WTC11 (cell line): ENCODE measurements at places on chromosomes 2 and 18.

- peak; percentile 90 for DNase-seq
Observed at GRCh38 chr2:231666171-231667095, 41.9 kb upstream of the PTMA start.

DNA sequence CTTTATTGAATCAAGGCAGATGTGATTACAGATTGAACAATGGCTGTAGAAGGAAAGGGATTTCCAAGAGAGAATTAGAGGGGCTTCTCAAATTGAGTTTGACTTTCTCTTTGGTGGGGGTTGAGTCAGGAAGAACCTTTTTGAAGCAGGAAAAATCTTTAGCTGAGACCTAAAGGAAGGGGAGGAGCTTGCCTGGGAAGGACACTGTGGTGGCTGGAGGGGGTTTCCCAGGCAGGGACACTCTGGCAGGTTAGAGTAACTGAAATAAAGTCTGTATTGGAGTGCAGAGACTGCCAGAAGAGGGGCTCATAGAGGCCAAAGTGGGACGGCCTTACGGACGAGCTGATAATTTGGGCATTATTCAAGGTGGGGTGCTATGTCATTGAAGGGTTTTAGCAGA, 69.3 kb downstream of the NEDD4L start:
- no peak for DNase-seq

DNA sequence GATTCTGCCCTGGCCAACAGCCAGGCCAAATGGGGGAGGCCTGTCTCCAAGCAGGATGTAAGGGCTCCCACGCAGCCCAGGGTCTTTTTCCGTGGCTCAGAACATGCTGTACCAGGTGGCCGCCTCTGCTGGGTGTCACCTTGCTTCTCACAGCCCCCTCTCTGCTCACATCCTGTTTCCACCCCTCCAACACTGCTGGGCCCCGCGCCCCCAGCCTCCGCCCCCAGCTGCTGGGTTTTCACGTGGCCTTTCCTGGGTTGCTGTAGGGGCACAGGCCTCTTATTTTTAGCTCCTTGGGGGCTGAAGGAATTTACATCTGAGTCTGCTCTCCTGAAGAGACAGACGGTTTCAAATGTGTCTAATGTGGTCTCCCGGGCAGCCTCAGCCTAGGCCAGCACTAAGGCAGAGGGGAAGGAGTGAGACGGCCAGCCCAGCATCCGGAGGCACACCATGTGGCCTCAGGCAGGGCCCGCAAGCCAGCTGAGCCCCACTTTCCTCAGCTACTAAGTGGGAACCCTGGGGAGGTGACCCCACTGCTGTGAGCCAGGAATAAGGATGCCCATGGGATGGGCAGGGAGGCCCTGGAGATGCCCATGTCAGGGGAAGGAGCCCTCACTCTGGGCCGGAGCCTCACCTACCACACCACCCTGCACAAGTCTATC, 18.7 kb upstream of the DUSP2 start:
- no peak for DNase-seq

GRCh38 chr18:9333441-9334328, 888 bp upstream of the TWSG1 start:
- DNase-seq = peak; percentile 54

DNA sequence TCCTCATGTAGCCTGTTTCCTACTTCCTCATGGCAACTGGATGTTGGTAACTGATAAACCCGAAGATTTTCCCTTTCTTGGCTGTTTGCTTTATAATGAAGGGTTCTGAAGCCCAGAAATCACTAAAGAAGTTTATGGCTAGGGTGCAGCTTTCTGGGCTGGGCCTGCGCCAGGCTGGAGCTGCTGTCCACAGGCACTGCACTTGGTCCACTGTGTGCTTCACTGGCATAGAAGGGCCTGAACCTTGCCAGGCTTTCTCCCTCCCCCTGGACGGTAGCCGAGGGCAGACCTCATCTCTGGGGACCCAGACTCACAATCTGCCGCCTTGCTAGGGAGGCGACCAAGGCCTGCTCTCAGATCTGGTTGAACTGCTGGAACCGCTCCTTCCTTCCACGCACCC, 133.3 kb upstream of the SPRED2 start:
- DNase-seq = no peak

DNA sequence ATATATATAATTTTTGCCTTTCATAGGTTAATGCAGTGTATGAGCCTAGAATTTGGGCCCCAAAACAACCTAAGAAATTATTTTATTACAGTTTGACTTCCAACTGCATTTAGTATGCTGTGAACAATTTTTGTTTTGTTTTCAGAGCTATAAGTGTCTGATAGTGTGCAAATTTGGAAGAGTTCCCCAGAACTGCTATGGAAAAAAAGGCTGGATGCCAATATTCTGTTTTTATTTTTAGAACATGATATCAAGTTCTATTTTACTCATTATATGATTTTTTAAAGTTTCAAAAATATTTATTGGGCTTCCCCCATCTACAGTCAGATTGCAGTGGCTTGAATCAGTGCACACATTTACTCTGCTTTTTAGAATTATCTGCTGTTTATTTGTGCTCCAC, 42.6 kb downstream of the MRPS9 start:
- no peak for DNase-seq

DNA sequence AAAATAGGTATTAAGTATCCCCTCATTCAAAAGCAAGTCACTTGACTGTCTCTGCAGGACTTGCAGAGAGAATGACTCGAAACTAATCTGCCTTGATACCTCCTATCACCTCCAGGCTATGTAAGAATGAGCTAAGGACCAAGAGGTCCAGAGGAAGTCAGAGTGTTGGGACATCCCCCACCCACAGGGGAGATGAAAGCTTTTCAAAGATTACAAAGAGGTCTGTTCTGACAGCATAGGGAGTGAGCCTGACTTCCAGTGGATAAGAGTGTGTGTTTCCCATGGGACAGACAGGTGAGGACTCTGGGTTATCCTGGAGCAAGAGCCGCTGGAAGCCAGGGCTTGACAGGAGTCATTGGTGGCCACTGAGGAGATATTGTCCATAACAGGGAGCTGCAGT, 85.0 kb upstream of the TACR1 start:
- DNase-seq = no peak

GRCh38 chr2:128076461-128077106, 14.4 kb upstream of the UGGT1 start:
- DNase-seq = no peak

DNA sequence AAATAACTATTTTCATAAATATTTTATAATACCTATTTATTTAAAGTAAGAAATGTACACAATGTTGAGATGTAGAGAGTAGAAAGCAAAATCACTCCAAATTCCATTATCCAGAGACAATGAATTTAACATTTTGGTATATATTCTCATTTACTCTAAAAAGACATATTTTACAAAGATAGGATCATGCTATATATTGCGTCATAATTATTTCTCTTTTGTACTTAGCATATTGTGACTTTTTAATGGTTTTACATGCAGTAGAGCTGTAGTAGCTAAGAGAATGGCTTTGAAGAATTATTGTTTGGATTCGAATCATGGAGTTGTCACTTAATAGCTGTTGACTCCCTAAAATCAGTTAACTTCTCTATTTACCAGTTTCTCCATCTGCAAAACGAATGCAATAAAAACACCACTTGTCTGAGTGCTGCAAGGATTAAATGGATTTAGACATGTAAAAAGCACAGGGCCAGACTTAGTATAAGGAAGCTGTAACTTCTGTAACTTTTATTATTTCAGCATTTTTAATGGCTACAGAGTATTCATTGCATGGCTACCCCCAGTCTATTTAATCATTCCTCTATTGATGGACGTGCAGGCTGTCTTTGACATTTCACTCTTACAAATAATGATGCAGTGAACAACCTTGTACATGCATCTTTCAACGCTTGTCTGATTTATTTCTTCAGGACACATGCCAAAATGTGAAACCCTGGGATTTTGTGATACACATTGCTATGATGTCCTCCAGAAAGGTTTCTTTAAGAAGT, 33.2 kb downstream of the KCNS3 start:
- no peak for DNase-seq

DNA sequence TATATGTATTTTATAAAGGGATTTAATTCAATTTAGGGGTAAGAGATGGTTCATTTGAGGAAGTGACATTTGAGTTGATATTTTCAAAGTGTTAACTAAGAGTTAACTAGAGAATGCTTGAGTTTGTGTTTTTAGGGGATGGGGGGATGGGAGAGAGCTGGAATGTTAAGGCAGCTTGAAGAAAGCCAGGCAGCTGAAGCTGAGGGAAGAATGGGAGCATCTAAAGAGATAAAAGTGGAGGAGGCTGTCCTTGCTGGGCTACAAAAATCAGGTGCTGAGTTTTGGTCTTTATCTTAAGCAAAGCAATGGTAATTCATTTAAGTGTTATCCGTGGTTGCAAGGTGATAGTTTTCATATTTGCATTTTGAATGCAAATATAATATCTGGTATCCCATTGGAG, 9.2 kb downstream of the CHST9 start:
- DNase-seq = no peak

GRCh38 chr18:9530226-9531009, 55.1 kb downstream of the RALBP1 start:
- no peak for DNase-seq

DNA sequence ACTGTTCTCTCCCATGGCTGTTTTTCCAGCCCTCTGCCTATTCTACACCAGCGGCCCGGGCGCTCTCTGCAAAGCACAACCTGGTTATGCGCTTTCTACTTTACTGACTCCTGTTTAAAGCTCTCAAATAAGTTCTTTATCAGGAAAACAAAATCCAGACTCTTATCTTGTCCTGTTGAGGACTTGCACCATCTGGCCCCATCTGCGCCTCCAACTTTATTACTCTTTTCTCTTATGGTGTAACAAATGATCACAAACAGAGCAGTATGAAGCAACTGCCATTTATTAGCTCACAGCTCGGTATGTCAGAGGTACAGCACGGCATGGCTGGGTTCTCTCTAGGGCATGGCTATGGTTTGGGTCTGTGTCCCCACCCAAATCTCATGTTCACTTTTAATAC, 236.5 kb upstream of the NT5C1B start:
- DNase-seq = no peak

DNA sequence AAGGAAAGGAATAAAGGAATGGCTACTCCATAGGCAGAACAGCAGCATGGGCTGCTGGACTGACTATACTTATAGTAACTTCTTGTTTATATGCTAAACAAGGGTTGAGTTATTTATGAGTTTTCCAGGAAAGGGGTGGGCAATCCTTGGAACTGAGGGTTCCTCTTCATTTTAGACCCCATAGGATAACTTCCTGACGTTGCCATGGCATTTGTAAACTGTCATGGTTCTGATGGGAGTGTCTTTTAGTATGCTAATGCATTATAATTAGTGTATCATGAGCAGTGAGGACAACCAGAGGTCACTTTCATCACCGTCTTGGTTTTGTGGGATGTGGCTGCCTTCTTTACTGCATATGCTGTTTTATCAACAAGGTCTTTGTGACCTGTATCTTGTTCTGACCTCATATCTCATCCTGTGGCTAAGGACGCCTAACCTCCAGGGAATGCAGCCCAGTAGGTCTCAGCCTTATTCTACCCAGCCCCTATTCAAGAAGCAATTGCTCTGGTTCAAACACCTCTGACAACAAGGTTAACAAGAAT, 98.6 kb upstream of the CABLES1 start:
- no peak for DNase-seq

DNA sequence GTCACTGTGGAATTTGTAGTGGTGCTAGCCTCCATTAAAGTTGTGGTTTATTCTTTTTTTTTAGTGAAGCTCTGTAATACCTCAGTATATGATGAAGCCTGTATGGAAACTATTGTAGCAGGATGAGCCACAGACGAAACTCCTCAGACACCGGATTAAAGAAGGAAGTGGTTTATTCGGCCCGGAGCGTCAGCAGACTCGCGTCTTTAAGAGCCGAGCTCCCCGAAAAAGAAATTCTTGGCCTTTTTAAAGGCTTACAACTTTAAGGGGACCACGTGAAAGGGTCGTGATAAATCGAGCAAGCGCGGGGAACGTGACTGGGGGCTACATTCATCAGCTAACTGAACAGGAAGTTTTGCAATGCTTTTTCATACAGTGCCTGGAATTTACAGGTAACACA, 8.1 kb upstream of the CCL20 start:
- no peak for DNase-seq

DNA sequence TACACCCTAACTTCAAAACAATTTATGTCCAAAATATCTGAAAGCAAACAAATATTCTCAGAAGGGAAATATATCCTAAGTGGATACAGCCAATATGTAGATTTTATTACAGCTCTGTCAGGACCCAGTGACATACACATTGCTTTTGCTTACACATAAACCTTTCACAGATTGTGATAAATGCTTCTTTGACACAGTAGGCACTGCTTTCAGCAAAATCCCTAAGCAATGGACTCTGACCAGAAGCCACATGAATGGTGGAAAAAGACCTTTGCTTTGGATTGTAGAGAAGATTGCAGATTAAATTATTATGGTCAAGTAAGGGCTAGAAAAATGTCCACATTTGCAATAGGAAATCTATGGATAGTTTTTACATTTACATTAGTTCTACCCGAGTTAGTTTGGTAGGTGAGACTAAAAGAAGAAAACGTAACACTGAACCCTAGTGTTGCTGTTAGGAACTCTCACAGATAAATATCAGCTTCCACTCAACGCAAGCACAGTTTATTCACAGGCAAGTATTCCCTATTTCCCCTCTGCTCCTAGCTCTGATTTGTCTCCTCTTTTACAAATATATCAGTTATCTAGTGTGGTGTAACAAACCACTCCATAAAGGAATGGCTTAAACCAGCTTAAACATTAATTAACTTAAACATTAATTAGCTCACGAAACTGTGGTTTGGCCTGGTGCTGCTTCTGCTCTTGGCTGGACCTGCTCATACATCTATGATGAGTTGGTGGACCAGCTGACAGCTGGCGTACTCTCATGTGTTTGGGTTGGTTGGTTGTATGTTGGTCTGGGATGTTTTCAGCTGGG, 23.6 kb upstream of the SERPINE2 start:
- DNase-seq = no peak

DNA sequence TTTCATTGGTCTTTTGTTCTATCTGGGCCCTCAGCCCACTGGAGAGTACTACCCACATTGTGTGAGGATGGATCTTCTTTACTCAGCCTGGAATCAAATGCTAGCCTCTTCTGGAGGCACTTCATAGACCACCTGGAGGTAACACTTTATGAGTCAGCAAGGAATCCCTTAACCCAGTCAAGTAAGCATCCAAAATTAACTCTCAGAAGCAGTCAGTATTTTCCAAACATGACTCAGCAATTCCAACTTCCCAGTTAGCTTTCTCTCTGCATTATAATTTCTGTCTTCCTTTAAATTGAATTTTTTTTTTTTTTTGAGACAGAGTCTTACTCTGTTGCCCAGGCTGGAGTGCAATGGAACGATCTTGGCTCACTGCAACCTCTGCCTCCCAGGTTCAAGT, 142.7 kb downstream of the ACKR3 start:
- DNase-seq = no peak

GRCh38 chr2:200356857-200357384, 50.4 kb downstream of the SPATS2L start:
- no peak for DNase-seq

DNA sequence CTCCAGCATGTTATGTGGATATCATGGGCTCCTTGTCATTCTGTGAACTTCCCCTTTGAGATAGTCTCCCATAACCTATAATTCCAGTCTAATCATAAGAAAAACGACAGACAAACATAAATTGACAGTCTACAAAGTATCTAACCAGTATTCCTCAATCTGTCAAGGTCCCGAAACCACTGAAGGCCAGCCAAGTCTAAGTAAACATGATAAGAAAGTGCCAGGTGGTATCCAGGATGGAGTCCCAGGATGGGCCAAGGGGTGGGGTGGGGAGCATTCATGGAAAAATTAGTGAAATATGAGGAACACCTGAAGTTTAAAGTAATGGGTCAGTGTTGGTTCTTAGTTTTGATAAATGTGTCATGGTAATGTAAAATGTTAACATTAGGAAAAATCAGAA, 355.5 kb downstream of the DPP10 start:
- DNase-seq = no peak

- DNase-seq = no peak
Observed at GRCh38 chr2:195289081-195289480, 367.9 kb upstream of the SLC39A10 start.

GRCh38 chr2:28662044-28662443, 89.6 kb upstream of the PPP1CB start:
- DNase-seq = no peak
